CD4-positive, alpha-beta T cell treated with Interleukin-21 for 1 hour (primary cell): ENCODE measurements at places on chromosomes 11 and 22.

GRCh38 chr11:12019866-12020416, 11.5 kb upstream of the DKK3 start:
- DNase-seq = no peak

DNA sequence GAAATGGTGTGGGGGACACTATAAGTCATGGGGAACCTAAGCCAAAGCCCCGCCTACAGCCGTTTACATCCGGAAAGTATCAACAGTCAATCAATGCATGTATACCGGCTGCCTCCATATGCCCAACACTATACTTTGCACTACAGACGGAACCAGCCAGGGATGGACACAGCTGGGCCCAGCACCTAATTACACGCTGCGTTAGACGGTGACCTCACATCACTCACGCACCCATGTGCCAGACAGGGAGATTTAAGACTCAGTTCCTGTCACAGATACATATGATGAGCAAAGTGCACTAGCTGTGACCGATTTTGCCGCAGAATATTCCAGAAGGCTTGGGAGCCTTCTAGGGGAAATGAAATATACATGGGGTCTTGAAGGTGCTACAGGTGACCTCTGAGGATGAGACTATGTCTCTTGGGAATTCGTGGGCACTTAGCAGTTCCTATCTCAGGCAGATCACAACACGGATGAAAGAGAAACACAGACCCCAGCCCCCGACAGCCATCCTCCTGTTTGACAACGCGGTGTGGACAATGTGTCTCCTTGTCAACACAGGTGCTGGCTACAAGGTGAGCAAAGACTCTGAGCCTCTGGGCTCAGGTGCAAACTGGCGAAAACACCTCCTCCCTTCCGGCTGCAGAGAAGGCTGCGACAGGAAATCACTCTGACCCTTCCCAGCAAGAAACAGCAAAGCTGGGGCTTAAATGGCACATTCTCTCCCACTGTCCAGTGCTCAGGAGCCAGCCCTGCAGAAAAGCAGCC, 8.0 kb downstream of the AHNAK start:
- no peak for DNase-seq

DNA sequence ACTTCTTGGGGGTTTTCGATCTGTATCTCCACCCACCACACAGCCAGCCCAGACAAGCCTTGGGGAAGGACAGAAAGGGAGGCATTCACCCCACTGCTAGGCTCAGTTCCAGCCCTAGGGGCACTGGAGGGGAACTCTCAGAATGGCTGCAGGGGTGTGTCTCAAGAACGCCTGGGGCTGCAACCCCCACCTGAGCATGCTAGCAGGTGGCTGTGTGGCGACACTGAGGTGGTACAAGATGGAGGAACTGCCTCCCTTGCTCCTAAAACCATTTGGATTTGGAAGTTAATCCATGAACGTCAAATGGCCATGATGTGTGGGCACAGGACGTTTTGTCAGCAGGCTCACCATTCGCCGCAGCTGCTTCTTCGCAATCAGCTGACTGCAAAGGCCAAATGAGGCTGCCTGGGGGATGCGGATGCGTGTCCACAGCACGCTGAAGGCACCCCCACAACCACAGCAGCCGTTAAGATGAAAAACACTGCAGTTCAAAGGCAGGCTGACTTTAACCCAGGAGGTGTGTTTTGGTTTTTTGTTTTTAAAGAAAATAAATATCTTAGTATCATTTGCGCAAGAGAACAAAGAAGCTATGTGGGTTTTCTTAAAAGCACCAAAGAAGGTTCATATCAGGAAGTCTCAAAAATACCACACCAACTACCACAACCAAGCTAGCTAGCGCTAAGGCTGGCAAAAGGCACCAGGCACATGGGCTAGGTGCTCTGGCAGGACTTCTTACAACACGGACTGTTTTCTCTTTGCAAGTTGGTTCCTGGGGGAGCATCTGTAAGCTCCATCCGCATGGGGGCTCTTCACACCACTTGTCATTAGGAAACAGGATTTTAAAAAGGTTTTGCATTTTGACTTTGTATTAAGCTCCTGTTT, 22.2 kb upstream of the NAP1L4 start:
- peak; percentile 79 for DNase-seq

- no peak for DNase-seq
These were observed 18.5 kb downstream of the ENDOD1 start for GRCh38 chr11:95108159-95108611.

GRCh38 chr22:28068826-28069225, 149.8 kb upstream of the PITPNB start:
- no peak for DNase-seq

- peak; percentile 4 for DNase-seq
These were observed 74.0 kb upstream of the CLDN5 start for GRCh38 chr22:19598054-19598855.

DNA sequence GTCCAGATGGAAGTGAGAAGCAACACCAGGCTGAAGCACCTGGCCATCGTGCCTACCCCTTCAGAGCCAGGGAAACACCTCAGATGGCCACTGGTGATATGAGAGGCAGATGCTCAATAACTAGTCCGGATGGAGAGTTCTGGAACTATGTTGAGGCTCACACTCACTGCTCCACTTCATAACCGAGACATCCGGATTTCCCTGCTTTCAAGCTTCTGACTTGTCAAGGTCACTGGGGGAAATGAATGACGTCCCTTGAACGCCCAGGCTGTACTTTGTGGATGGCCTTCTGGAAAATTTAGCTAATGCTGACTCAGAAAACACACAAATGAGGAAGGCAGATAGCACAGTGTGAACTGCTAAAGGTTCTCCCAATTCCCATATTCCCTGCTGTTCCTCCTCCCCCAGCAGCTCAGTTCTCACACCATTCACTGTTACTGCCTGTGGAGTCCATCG, at the start of gene LYVE1:
TSS of gene LYVE1 (minus strand) at position 180 of the 456 bp plus-strand sequence. CDS start at position 47, 133 bp downstream.
- no peak for DNase-seq

DNA sequence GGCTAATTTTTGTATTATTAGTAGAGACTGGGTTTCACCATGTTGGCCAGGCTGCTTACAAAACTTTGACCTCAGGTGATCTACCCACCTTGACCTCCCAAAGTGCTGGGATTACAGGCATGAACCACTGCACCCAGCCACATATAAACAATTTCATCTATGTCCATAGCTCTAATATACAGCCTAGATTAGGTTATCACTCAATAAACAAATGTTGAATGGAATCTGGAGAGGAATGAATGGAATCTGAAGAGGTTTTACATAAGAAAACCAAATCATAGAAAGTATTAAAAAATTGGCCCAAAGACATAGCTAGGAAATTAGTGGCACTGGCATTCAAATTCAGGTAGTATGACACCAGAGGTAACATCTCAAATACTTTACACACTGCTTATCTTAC, 1401.4 kb upstream of the TENM4 start:
- DNase-seq = no peak

- DNase-seq = no peak
These were observed 28.3 kb downstream of the DUSP8 start for GRCh38 chr11:1543606-1544263.

- no peak for DNase-seq
These were observed 5.1 kb downstream of the RFPL1 start for GRCh38 chr22:29443452-29443851.

DNA sequence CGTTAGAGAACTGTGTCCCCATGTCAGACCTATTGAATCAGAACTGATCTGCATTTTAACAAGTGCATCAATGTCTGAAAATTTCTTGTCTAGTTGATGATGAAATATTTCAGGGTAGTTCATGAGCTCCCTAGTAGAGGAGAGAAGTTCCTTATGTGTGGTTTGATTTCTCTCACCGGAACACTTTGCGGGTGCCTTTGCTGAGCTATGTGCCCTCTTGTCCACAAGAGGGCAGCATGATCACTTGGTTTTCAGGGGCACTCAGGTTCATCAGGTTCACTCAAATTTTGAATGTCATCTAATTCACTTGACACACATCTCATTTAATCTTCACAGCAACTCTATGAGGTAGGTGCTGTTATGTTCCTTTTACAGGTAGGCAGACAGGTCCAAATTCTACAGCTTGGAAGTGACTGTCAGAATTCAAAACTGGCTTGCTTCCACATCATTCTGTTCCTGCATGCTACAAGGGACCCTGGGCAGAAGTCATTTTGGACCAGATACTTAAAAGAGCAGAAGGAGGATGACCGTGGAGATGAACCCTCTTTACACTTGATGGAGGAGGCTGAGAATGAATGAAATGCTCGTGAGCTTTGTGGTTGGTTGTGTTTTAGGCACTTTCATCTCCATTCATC, 55.6 kb downstream of the P4HA3 start:
- peak; percentile 64 for DNase-seq

- no peak for DNase-seq
These were observed 37.6 kb downstream of the CELSR1 start for GRCh38 chr22:46499805-46500189.

- no peak for DNase-seq
These were observed 180.2 kb downstream of the CHST1 start for GRCh38 chr11:45485070-45485707.
